ENCODE measurements at places on chromosomes 13 and 19. TPM values are rescaled to one million over a fixed set of nuclear protein-coding genes. Genes with fewer than 3 reads are reported as not detected.

DNA sequence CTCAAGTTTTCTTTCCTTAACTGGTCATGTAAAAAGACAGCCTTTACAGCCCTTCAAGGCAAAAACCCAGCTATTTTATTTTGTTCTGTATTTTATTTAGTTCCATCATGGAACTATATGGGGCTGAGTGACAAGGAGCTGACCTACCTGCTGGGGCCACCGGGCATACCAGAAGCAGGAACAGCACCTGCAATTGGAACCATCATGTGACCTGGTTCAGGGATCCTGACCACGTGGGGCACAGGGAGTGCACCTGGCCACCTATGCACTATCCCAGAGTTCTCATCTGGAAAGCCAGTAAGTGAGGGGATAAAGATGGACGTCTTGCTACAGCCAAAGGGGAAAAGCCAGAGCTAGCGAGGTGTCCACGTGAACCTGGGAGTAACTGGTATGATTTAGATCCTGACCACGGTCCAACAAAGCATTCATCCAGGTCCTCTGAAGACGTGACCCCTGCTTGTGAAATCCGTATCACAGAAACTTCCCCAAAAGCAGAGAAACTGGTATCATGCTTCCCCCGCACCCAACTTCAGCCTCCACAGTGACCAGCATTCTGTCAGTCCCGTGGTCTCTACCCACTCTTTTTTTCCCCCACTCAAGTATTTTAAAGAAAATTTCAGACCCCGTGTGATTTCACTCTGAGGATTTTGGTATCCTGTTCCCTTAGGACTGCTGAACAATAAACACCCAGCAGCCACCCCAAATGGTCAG, 40.5 kb upstream of the SLC15A1 start:
- no peak for DNase-seq
- H3K27me3 ChIP-seq = no peaks in the 10 kb centered on the region
- no peaks in the 10 kb centered on the region for H3K36me3 ChIP-seq
- H3K4me3 ChIP-seq = no peak overlapping the region
- H3K4me1 ChIP-seq = no peaks in the 10 kb centered on the region

DNA sequence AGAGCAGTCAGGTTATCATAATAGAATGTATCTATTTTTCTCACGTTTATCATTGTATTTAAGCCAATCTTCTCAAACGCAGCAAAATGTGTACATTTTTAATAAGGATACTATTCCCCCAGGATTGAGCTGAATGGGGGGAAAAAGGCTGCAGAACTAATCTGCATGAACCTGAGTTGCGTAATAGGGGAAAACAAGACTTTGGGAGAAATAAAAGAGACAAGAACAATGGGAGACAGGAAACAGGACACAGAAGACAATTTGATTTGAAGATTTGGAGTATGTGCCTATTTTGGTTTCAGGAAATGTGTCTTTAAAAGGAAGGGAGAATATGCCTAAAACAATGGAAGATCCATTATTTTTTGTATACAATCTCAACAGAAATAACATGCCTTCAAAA, 844.5 kb downstream of the DIAPH3 start:
- H3K27ac ChIP-seq = no peak overlapping the region
- no peaks in the 10 kb centered on the region for H3K27me3 ChIP-seq
- H3K4me1 ChIP-seq = no peaks in the 10 kb centered on the region

CD33 gene
- 16.5 TPM for polyA plus RNA-seq

ZBTB32 gene
- polyA plus RNA-seq = not detected

ALOX5AP gene
- polyA plus RNA-seq = 41.6 TPM

DNA sequence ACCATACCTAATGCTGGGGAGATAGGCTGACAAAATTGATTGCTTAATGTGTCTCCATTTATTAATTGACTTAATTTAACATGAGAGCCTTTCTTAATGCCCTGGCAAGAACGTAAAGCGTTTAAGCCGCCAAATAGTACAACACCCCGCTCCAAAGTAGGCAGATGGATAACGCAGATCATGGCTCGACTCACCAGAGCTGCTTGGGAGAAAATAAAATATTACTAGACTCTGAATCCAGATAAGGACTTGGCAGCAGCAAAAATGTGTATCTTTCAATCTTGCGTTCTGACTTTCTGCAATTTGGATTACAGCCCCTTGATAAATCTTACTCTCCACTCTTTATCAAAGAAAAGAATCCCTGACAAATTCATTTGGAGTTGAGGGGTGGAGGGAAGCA, 403 bp upstream of the SIAH3 start:
- H3K4me1 ChIP-seq = peaks cover 2% of the 10 kb centered on the region
- no peak overlapping the region for H3K27ac ChIP-seq
- H3K27me3 ChIP-seq = no peaks in the 10 kb centered on the region
- no peak for DNase-seq

DNA sequence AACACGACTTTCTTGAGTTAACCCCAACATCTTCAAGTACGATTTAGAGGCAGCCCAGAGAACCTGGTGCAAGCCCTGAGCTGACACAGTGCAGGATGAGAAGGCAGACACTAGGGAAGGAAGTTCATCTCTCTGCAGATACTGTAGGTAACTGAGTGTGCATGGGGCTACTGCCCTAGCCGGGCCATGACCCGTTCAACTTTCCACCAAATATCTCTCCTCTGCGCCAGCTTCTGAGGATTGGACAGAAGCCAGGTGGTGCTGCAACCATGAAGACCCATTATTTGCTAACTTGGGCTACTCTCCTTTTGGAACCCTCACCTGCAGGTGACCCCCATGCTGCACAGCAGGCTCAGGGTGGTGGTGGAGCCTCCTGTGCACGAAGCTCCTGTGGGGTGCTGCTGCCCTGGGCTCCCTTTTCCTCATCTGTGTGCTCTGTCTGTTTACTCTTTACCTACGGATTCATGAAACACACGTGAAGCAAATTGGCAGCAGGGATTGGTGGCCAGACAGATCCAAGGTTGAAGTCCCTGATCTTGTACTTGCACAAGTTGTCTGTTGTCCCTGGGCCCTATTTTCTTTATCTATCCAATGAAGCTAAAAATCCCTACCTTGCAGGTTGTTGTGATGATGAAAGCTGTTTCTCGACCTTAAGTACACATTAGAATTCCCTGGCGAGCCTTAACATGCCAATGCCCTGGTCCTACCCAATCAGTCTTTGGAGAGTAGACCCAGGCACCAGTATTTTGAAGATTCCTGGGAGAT, 227.8 kb downstream of the LACC1 start:
- no peak overlapping the region for H3K27ac ChIP-seq
- no peaks in the 10 kb centered on the region for H3K27me3 ChIP-seq
- DNase-seq = no peak
- H3K36me3 ChIP-seq = no peaks in the 10 kb centered on the region

DNA sequence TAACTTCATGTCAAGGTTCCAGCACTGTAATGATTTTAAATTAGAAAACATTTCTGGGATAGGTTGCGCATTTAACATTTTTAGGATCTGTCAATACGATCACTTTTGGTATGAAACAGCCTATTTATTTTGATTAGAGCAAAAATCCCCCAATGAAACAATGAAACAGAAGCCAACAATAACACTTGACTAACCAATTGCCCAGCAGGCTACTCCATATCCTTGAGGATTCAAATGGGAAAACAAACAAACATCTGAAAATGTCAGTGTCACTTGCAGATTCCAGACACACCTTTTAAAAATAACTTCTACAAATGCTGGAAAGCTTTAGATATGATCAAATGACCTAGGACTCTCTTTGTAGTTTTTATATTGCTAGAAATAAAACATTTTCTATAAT, 1412.5 kb upstream of the PRR20A start:
- H3K36me3 ChIP-seq = no peaks in the 10 kb centered on the region
- no peaks in the 10 kb centered on the region for H3K27me3 ChIP-seq
- no peak overlapping the region for H3K4me3 ChIP-seq
- DNase-seq = no peak

DNA sequence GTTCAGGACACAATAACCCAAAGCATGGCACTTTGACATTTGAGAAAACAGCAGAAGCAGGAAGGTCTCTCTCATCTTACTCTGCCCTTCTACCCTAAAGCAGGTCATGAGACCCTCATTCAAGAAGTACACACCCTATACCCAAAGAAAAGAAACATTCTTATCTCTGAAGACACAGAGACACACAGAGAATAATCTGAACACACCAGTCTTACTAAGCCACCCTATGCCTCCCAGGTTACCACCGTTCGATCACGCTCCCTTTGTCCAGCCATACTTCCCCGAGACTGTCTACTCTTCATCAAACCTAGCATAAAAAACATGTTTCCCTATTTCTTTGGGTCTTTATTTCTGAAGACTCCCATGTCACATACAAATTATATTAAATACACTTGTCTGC, 66.5 kb upstream of the ANKRD10 start:
- DNase-seq = no peak
- no peak overlapping the region for H3K27ac ChIP-seq
- H3K4me3 ChIP-seq = no peak overlapping the region
- no peaks in the 10 kb centered on the region for H3K36me3 ChIP-seq
- no peaks in the 10 kb centered on the region for H3K4me1 ChIP-seq
- H3K27me3 ChIP-seq = no peaks in the 10 kb centered on the region

- no peaks in the 10 kb centered on the region for H3K4me1 ChIP-seq
- H3K27ac ChIP-seq = no peak overlapping the region
Observed at GRCh38 chr13:111936267-111936925, 130.6 kb upstream of the SOX1 start.

GRCh38 chr13:109782066-109782822, 4.1 kb downstream of the IRS2 start:
- H3K27ac ChIP-seq = peak overlapping the region; percentile 42
- H3K27me3 ChIP-seq = no peaks in the 10 kb centered on the region
- DNase-seq = peak; percentile 45
- peaks cover 21% of the 10 kb centered on the region for H3K4me1 ChIP-seq

DNA sequence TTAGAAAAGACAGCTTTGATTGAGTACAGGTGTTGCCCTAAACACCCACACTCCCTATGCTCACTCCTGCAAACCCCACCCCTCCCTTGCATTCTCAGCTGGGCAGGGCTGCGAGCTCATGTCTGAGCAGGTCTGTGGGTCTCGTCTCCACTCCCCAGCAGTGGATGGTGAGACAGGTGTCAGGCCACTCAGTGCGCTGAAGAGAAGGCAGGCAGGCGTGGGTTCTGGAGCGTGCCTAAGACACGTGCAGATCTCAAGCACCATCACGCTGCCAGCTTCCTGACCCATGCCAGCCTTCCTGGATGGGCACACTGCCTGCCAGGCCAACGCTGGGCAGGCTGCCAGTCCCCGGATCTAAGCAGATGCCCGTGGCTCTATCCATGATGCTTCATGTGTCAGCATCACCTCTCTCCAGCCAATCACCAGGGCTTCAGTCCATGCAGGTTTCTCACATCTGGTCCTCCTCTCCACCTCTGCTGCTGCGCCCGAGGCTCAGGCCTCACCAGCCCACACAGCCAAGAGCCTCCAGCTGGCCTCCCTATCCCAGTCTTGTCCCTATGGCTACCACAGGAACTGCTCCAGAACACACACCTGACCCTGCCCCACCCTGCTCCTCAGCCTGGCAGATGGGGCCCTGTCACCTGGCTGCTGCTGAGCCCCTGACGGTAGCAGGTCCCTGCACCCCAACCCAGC, 42.6 kb downstream of the EPS15L1 start:
- DNase-seq = no peak
- no peaks in the 10 kb centered on the region for H3K27me3 ChIP-seq
- no peak overlapping the region for H3K4me3 ChIP-seq
- H3K27ac ChIP-seq = no peak overlapping the region

DNA sequence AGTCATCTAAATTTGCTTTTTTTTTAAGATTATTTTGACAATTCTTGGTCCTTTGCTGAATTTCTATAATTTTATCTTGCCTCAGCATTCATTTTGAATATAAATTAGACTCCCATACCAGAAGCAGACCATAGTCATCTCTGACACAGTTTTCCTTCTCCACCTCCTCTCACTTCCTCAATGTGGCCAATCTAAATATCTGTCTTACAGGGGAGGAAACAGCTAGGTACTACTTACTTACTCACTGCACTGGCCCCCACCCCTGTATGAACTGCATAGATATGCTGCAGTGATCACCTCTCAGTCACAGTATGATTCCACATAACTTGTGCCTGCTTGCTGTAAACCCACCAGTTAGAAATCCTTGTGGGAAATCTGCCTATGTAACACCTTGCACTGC, 665.6 kb downstream of the FGF9 start:
- H3K4me3 ChIP-seq = no peak overlapping the region
- no peak overlapping the region for H3K27ac ChIP-seq
- no peaks in the 10 kb centered on the region for H3K27me3 ChIP-seq

DNA sequence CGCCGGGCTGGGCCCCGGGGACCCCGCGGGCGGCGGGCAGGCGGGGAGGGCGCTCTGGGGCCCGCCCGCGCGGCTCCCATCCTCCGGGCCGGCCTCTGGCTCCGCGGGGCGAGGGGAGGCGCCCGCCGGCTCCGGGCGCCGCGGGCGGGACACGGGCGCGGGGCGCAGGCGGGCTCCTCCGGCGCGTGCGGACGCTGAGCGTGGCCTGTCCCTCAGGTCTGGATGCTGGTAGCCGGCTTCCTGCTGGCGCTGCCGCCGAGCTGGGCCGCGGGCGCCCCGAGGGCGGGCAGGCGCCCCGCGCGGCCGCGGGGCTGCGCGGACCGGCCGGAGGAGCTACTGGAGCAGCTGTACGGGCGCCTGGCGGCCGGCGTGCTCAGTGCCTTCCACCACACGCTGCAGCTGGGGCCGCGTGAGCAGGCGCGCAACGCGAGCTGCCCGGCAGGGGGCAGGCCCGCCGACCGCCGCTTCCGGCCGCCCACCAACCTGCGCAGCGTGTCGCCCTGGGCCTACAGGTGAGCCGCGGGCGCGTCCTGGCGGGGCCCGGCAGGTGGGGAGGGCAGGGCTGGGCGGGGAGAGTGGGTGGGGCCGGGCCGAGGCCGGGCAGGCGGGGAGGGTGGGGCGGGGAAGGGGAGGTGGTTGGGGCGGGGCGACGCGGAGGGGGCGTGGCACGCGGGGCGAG, 420 bp downstream of the IL17D start:
- DNase-seq = peak; percentile 86
- no peaks in the 10 kb centered on the region for H3K27me3 ChIP-seq
- H3K4me1 ChIP-seq = peaks cover 2% of the 10 kb centered on the region
- H3K36me3 ChIP-seq = no peaks in the 10 kb centered on the region

DNA sequence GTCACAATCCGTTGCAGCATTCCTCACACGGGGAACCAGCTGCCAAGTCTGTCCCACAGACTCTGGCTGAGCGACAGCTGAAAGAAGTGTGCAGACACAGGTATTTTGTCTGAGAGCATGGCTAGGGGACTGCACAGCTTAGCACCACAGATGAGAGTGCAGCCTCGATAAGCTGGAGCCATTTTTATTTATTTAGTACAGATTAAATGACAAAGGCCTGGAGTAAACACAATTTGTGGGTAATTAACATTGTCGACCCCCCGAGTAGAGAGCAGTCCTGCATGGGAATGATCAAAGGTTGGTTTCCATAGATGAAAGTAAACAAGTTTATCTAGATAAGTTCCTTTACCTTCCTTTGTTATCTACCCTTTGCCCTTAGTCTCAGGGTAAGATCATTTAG, 836.2 kb downstream of the DACH1 start:
- H3K27ac ChIP-seq = no peak overlapping the region
- no peak for DNase-seq
- no peaks in the 10 kb centered on the region for H3K36me3 ChIP-seq
- H3K27me3 ChIP-seq = no peaks in the 10 kb centered on the region
